Stimulated activated CD8-positive, alpha-beta memory T cell treated with anti-CD3 and anti-CD28 coated beads, Interleukin-2, amount 100 ng/mL, for 48 hours (primary cell): ENCODE measurements at places on chromosomes 2 and 18.

GRCh38 chr18:70331456-70332097 lies 42.7 kb downstream of the SOCS6 start:
- DNase-seq: no peak

- DNase-seq: no peak
Observed at GRCh38 chr2:194486326-194486725, 1170.7 kb upstream of the SLC39A10 start.

- DNase-seq: no peak
Observed at GRCh38 chr2:196987649-196988364, 61.3 kb upstream of the PGAP1 start.

DNA sequence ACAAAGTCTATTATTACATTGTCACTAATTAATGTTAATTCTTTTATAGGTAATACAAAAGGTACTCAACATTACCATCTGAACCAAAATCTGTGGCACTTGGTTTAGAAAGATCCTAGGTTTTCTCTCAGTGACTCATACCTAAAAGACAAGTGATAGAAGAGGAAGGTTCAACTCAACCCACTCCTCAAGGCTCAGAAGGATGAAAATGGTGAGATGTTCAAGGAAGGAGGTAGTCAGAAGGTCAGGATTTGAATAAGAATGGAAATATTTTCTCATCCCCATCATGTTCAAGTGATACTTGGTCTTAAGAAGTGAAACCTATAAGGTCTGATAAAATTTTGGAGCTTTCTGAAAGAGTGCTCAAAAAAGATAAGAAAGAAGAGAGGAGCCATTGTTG lies 86.4 kb upstream of the FBXO11 start:
- no peak for DNase-seq

- DNase-seq: no peak
Observed at GRCh38 chr18:36454848-36455458, 157.4 kb downstream of the FHOD3 start.

GRCh38 chr2:230794497-230794896 lies 70.2 kb upstream of the ITM2C start:
- no peak for DNase-seq

GRCh38 chr2:142254031-142254430 lies 123.2 kb upstream of the LRP1B start:
- DNase-seq: no peak

GRCh38 chr2:17470855-17471641 lies 47.2 kb downstream of the RAD51AP2 start:
- DNase-seq: no peak

DNA sequence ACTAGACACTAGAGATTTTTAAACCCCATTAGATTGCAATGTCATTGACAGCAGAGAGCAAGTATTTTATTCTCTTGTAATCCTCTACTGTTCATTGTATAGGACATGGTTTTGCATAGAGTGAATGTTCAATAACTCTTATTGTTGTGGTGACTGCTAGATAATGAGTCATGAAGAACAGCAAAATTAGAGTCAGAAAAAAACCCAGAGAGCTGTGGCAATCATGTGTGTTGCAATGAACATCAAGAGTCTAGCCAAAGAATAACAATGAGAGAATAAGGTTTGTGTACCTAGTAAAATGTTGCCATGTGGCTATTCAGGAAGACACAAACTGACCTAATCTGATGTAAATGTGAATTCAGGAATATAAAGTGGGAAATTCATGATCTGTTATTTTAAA lies 684.0 kb downstream of the DSC3 start:
- no peak for DNase-seq

GRCh38 chr2:42252464-42252863 lies 83.3 kb downstream of the EML4 start:
- DNase-seq: peak; percentile 4

DNA sequence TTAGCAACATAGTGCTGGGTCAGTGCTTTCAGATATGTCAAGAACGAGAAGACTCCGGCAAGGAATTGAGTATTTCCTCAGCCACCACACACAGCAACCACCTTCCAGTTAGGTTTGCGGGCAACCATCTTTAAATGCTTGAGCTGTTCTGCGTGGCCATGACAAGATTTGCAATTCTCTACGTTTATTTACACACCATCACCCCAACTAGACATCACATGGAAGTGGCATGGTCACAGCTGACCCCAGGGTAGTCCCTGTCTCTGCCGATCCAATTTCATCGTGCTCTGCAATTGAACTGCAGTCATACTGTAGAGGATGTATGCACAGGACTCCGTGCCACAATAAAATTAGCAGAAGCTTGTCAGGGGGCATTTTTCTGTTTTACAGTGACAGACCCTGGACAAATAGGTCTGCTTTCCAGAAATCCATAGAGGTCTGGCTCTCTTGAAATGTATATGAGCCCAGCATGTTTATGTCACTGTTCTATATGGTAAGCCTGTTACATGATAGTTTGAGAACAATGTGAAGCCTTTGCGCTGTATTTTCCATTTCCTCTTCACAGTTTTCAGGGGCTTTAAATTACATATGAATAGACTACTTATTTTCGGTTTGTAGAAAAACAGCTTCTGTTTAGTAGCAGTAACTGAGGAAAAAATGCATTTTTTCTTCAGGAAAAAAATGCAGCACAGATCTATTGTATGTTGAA lies 605.2 kb downstream of the NR4A2 start:
- DNase-seq: no peak
